ENCODE measurements at places on chromosomes 2 and 18.

GRCh38 chr2:133265432-133265949 lies 302.8 kb downstream of the NCKAP5 start:
- no peak for DNase-seq

DNA sequence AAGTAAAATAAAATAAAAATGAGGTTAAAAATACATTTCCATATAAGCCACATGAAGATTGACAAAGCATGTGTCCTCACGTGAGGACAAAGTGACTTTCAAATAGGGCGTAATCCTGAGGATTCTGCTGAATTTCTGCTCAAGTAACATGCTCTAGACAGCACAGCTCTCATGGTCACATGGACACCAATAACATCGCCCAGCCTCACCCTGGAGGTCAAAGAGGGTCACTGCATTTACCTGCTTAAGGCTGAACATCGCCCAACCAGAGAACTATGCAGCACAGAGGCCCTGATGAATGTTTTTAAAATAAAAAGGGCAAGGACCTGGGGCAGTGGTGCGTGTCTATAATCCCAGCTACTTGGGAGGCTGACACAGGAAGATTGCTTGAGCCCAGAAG lies 30.2 kb downstream of the TGFBRAP1 start:
- DNase-seq, result no peak

- DNase-seq, result no peak
Measured at GRCh38 chr2:201795607-201796477, 10.5 kb upstream of the CDK15 start.

DNA sequence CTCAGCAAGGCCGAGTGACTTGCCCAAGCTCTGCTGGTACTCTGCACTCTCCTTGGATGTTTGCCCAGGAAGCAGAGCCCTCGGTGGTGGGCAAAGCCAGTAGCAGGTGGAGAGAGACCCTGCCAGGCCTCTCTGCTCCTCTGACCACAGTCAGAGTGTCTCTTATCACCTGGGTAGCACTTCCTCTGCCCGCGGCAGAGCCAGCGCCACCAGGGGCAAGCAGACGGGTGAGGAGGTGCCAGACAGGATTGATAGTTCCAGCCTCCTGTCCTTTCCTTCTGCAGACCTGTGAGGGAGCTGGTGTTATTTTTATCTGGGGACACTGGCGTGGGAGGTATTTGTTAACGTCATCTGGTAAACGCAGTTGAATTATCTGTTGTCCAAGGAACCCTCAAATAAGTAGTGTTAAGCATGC lies 152.9 kb downstream of the SMAD7 start:
- no peak for DNase-seq
